COLO829 (cell line): ENCODE measurements at places on chromosomes 11 and 22.

GRCh38 chr22:41838842-41839618 lies 6.1 kb downstream of the SREBF2 start:
- DNase-seq, result no peak

DNA sequence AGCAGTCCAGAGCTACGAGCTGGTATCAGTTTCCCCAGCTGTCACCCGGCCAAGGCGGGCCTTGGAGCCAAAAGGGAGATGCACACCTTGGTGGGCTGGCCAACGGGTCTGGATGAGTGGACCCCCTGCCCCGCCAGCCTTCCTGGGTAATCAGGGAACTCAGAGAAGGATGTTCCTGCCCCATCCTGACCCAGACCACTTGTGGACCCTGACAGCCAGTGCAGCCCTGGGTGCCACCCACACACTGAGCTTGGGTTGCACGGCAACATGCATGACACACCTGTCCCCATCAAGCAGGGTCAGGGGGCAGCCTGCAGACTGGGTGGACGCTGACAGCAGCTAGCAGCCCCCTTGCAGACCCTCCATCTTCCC lies 8.6 kb downstream of the SLC25A1 start:
- no peak for DNase-seq

DNA sequence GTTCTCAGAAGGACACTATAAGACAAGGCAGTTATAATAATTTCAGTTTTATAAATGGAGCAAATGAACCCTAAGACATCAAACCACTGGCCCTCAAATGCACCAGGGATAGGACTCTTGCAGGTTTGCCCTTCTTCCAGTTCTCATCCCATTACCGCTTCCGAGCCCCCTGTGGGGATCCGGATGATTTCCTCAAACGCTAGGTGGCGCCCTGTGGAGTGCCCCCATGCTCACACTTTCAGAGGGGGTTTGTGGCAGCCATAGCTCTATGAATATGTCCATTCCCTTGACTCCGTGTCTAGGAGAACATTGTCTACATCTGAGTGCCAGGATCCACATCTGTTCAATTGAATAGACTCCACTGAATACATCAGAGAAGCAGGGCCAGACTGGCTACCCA lies 816.3 kb downstream of the NTM start:
- DNase-seq, result no peak

- DNase-seq, result no peak
Observed at GRCh38 chr11:111114091-111114490, 131.4 kb upstream of the POU2AF2 start.

DNA sequence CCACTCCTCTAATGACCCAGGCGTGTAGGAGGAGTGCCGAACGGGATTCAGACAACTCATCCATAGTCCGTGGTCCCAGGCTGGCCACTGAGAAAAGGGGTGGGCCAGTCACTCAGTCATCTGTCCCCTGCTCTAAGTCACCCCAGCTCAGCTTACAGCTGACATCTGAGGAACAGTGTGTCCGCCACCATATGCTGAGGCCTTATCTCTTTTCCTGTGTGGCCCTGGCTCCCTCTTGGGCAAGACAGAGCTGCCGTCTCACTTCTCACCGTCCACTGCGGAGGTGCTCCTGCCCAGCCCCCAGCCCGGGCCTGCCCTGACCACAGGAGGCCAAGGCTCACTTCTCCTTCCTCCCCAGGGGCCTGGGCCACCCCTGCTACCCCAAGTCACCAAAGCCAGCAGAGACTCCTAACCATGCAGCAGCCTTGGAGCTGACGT lies 6.8 kb downstream of the CCDC86 start:
- DNase-seq, result no peak

DNA sequence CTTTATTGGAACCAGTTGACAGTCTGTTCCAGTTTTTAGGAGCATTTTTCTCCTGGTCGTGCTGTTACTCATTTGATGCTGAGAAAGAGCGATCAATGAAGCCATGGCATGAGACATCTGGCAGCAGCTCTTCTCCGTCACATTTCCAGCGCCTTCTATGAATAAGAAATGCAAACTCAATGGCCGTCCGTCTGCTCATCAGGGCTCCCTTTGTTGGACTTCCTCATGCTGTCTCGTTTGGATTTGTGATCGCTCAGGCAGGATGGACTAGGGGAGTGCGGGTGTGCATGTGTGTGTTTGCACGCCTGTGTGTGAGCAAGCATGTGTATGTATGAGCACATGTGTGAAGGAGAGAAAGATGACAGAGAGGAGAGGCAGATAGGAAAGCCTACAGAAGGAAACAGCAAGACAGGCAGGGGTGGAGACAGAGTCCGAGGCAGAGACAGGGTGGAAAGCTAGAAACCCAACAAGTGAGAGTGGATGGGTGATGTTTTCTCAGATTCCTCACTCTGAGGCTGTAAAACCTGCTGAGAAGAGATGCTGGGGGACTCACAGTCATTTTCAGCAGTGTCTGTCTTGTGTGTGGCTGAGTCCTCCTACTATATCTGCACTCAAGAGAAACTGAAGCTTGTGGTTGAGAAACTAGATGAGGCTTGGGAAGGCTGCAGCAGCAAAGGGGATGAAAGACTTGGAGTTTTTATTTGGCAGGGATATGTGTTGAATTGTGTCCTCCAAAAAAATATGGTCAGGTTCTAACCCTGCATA lies 56.0 kb upstream of the CLMP start:
- no peak for DNase-seq

DNA sequence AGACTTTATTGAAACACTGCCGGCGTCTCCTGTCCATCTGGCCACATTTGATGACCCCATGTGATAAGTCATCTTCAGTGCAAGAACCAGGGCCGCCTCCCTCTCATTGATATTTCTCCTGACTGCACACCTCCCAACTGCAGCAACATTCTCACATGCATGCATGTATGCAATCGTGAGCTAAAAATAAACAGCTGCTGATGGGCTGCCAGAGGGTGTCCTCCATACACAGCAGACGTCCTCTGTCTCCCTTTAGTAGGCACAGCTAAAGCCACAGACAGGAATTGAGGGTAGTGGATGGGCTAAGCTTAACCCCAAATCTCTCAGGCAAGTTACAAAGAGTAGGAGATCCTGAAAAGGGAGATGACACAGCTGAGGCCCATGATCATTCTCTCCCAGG lies 106.7 kb upstream of the HSD17B12 start:
- DNase-seq, result no peak

DNA sequence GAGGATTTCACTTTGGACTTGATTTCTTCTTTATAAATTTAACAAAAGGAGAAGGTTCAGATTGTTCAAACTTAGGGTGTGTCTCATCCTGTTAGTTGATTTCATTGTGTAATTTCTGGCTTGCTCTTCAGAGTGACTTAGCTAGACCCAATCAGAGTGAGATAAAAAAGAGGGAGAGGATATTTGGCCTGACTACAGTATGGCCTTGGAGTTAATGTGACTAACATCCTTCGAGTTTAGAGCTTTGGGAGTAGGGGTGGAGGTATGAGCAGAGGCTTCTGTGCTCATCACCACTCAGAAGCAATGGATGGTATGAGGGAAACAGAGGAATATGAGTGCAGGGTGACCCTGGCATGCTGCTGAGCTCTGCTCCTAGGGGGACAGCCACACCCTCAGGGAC lies 114.2 kb downstream of the ME3 start:
- no peak for DNase-seq

- no peak for DNase-seq
Observed at GRCh38 chr11:76236092-76236999, 30.0 kb upstream of the WNT11 start.

DNA sequence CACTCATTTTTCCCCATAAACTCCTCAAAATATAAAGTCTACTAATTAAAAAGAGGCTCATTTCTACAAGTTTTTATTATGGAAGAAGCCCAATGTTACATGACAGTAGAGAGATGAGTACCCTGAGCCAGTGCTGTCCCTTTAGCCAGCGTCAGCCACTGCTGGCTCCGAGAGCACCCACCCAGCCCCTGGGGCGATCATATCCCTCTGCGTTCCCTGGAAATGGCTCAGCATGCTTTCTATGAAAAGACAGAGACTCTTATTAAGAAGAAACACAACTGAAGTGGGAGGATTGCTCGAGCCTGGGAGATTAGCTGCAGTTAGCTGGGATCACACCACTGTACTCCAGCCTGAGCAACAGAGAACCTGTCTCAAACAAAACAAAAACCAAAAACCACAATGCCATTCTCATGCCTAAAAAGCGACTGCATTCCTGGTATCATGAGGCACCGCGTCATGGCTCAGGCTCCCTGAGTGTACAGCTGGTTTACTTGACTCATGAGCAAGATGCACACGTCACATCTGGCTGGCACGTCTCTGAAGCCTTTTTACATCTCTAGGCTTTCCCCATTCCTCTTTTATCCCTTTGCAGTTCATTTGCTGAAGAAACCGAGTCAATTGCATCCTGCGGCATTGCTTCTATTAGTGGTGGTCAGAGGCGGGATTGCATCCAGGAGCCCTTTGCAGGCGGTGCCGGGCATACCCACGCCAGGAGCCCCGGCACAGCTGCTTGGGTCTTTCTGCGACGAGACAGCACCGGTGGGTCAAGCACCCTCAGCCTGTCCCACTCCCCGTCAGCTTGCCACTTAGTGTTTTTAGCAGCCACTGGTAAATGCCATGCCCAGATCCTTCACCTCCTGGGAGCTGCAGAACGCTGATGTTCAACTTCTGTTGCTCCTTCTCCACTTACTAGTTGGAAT lies 119.9 kb downstream of the CTTN start:
- peak; percentile 46 for DNase-seq

DNA sequence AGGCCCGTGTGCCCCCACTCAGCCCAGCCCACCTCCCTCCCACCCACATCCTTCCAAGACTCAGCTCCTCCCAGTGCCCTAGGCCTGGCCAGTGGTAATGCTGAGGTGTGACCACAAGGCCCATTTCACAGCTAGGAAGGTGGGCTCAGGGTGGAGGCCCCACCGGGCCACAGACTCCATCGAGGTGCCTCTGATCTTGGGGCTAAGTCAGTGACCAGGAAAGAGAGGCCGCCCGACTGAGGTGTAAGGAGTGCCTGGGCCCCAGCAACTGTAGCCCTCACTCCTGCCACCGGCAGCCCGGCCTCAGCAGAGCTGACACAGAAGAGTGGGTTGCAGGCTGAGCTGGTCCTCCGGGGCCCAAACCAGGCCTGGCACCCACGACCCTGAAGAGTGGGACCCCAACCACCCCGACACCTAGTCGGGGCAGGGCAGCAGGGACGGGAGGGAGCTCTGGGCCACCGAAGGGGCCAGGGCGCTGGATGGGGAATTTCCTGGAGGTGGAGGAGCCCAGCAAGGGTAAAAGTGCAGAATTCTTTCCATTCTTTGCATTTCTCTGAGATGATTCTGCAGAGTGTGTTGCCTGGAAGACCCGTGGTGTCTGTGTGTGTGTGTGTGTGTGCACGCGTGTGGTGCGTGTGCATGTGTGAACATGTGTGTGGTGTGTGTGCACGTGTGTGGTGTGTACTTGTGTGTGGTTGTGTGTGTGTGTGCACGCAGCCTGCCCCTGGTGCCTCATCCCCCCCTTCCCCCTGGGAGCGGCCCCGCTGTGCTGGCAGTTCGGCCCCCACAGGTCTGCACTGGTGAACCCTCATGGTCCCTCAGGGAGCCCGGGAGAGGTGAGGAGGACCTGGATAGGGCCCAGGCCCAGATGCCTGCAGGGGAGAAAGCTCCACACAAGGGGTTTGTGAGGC lies 8.3 kb upstream of the PIM3 start:
- DNase-seq, result no peak

GRCh38 chr22:40009951-40010671 lies 15.4 kb downstream of the FAM83F start:
- no peak for DNase-seq

GRCh38 chr11:58508814-58509213 lies 909 bp upstream of the OR5B21 start:
- DNase-seq, result no peak

DNA sequence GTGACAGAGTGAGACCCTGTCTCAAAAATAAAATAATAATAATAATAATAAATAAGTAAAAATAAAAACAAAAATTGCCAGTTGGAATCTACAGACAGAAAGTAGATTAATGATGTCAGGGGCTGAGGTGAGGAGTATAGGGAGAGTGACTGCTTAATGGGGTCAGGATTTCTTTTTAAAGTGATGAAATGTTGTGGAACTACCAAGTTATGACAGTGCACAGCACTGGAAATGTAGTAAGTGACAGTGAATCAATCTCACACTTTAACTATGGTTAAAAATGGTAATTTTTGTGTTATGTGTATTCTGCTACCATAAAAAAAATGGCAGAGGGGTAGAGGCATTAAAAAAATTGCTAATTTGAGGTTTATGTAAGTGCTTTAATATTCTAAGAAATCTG lies 87.2 kb downstream of the ATG16L2 start:
- no peak for DNase-seq

- DNase-seq, result no peak
Observed at GRCh38 chr11:128462922-128463321, 124.4 kb downstream of the ETS1 start.

- DNase-seq, result no peak
Observed at GRCh38 chr11:44466531-44467205, 98.8 kb upstream of the CD82 start.

GRCh38 chr11:12680246-12680939 lies 6.2 kb downstream of the TEAD1 start:
- DNase-seq, result peak; percentile 78

- no peak for DNase-seq
Observed at GRCh38 chr11:25094085-25094802, 597.4 kb downstream of the LUZP2 start.

GRCh38 chr22:38415561-38416321 lies 39.3 kb downstream of the KCNJ4 start:
- DNase-seq, result no peak

- DNase-seq, result no peak
Observed at GRCh38 chr11:4580124-4580523, 1.4 kb upstream of the OR52I2 start.

DNA sequence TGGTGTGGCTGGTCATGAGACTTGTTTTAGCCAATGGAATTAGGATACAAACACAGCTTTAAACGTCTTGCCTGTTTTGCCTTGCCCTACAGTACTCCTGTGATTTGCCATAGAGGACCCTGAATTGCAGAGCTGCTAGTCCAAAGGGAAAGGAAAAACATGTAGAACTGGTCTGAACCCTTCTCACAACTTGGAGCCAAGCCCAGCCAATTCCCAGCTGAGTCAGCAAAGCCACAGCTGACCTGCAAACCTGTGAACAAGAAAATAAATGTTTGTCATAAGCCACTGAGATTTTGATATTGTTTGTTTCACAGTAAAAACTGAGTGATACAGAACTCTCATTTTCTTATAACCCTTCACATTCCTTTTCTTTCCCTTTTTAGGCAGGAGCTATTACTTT lies 360.5 kb upstream of the API5 start:
- no peak for DNase-seq

DNA sequence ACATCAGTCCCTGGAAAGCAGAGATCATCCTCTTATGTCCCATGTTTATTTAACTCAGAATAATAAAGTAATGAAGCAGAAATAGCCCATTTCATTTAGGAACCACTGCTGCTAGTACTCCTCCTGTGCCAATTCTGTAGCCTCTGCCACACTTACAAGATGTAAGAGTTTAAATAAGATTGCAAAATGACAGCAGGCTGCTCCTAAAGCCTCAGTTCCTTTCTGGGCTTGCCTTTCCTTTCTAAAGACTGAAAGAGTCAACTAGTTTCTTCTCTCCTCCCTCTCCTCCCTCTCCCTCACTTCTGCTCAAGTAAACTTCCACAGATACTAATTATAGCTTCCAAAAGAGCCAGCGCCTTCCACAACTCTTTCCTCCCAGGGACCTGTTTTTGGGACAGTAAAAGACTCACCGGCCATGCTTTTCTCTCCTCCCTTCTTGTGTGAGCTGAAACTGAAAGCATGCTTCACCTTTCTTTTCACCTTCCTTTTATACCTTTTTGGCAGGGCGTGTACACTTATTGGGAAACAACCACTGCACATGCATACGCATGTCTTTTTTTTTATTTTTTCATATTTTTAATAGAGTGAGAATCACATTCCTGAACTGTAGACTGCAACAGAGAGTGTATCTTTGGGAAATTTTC lies 26.1 kb upstream of the CARD16 start:
- DNase-seq, result no peak

GRCh38 chr11:134945993-134946392 lies 534.0 kb upstream of the B3GAT1 start:
- no peak for DNase-seq
